Stimulated activated CD8-positive, alpha-beta memory T cell treated with anti-CD3 and anti-CD28 coated beads, Interleukin-7, amount 100 ng/mL, for 1 hour (primary cell): ENCODE measurements at places on chromosomes 11 and 22.

DNA sequence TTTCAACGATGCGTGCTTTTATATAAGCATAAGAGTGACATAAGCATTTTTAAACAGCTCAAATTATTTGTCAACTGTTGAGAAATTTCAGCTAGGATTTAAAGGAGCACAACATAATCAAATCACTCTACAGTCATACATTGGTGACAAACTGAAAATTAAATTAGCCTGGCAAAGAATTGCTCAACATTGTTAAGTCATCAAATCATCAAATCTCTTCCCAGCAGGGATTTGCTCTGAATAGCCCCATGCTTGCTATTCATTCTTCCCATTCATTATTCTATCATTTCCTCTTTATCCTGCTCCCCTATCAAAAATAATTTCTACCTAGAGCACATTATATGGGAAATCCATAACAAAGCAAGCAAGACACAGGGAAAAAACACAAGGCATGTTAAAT is 198.7 kb upstream of the LUZP2 start:
- DNase-seq, result no peak

DNA sequence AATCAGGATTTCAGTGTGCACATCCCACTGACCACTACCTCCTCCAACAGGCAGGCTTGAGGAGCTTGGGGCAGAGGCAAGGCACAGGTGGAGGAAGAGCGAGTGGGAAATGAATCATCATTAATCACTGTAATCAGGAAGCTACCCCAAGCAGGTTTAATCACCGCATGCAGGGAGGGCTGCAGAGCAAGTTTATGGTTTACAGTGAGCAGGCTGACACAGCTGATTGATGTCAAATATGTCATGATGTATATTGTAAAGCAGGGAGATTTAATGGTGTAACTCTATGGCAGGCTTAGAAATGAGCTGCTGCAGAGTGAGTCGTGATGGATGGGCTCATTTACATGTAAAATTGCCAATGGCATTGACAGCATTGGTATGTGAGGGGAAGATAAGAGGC is 441.0 kb downstream of the NTM start:
- no peak for DNase-seq

GRCh38 chr22:29147331-29147899 is 58.3 kb upstream of the EMID1 start:
- DNase-seq, result no peak

DNA sequence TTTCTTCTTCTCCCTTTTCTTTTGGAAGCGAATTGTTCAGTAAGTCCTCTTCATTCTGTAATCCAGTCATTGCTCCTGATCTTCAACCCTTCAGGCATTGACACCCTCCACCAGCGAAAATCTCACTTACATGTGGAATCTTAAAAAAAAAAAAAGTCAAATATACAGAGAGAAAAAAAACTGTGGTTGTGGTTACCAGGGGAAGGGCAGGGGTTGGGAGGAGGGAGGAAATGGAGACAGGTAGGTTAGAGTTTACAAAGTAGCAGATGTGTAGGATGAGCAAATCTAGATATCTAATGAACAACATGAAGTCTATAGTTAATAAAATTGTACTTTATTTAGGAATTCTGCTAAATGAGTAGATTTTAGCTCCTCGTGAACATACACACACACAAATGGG is 17.7 kb upstream of the TMEM123 start:
- DNase-seq, result no peak

DNA sequence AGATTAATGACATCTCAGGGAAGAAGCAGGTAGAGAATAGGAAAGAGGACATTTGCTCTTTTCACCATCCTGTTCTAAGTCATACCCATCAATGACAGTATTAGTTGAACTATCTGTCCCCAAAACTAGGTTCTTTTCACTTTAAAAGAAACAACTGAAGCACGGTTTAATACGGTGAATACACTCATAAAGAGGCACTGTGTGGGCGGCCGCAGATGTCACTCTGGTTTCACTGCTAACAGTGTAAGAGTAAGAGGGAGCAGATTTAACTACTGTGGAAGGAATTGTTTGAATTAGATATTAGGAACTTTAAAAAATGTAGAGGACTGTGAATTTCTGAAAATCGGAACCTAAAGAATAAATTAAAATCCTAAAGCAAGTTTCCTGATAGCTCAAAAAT is 49.5 kb downstream of the VSIG10L2 start:
- DNase-seq, result no peak

DNA sequence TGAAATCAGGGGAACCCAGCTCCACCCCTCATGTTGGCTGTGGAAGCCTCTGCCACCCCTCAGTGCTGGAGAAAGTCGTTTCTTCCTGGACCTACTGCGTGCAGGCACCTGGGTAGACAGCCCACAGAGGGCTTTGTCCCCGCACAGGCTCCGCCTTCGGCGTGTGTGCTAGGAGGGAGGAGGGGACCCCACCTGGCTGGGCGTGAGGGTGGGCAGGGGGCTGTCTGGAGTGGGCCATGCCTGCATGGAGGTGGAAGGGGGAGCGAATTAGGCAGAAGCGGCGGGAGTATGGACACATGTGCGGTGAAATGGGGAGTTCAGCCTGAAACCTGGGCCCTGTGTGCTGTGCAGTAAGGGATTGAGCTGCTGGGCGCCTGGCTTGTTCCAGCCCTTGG is 49.3 kb downstream of the FBLN1 start:
- no peak for DNase-seq

DNA sequence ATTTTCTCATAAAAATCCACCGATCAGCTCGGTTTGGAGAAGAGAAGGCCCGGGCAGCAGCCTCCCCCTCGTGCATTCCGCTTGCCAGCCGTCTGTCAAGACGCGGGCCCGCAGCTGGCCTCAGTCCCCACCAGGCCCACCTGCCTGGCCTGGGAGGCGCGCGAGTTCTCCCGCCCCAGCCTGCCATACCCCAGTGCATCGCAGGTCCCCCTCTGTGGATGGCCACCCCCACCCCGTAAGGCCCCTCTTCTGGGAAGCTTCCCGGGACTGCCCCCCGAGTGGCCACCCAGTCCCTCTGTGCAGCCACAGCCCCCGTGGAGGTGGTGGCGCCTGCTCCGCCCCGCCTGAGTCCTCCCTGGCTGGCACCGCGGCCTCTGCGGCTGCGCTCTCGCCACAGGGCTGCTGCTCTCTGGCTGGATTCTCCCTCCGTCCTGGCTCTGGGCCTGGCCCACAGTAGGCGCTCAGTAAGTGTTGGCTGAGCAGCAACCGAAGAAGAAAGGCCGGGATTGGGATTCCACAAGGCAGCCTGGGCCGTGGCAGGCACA is 74.0 kb upstream of the TCF20 start:
- no peak for DNase-seq

- DNase-seq, result peak; percentile 66
These were observed 15.9 kb downstream of the RHOG start for GRCh38 chr11:3824714-3825472.

- DNase-seq, result no peak
These were observed 134.7 kb downstream of the JRKL start for GRCh38 chr11:96524475-96524874.

DNA sequence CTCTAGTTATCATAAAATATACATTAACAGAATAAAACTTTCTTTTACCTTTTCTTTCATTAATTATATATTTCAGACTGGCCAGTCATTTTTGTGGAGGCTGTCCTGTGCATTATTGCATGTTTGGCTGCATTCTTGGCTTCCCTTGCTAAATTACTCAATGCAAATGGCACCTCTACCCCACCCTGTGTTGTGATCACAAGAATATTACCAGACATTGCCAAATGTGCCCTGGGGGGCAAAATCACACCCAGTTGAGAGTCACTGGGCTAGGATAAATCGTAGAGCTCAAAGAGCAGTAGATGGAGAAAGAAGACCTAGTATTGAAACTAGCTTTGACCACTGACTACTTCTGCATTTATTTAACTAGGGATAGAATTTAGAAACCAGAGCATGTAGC is 1257.8 kb upstream of the TENM4 start:
- no peak for DNase-seq

DNA sequence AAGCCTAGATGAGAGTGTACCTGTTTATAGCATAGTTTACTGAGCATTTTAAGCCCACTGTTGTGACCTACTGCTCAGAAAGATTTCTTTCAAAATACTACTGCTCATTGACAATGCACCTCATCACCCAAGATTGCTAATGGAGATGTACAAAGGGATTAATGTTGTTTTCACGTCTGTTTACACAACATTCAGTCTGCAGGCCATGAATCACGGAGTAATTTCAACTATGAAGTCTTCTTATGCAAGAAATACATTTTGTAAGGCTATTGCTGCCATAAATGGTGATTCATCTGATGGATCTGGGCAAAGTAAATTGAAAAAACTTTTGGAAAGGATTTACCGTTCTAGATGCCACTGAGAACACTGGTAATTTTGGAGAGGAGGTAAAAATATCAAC is 112.9 kb downstream of the KIF18A start:
- no peak for DNase-seq

- no peak for DNase-seq
These were observed 191.9 kb upstream of the DDI1 start for GRCh38 chr11:103844327-103845215.

- DNase-seq, result no peak
These were observed 41.0 kb downstream of the PAMR1 start for GRCh38 chr11:35484435-35484834.

- no peak for DNase-seq
These were observed 40.2 kb downstream of the LMO1 start for GRCh38 chr11:8223513-8223900.

GRCh38 chr11:105937331-105937730 is 84.7 kb downstream of the MSANTD4 start:
- no peak for DNase-seq

DNA sequence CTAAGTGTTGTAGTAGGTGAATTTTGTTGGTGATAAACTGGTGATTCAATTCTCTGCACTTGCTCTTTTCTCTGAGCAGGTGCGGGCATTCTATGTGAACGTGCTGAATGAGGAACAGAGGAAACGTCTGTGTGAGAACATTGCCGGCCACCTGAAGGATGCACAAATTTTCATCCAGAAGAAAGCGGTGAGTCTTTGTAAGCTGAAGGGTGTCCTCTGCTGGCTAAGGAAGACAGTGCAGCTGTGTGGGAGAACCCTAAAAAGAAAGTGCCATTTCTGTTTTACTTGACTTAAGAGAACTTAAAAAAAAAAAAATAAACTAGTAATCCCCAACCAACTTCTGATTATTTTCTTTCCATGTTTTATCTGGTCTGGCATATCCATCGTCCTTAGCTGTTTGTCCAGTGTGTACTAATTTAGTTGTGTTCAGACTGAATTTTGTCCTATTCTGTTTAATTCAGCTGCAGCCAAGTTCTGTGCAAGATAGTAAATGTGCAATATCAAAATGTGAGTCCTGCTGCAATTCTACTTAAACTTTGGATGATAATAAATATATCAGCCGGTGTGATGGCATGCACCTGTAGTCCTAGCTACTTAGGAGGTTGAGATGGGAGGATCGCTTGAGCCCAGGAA is 29.6 kb downstream of the CAT start:
- DNase-seq, result no peak

GRCh38 chr11:36699271-36699670 is 101.2 kb upstream of the RAG2 start:
- DNase-seq, result no peak

DNA sequence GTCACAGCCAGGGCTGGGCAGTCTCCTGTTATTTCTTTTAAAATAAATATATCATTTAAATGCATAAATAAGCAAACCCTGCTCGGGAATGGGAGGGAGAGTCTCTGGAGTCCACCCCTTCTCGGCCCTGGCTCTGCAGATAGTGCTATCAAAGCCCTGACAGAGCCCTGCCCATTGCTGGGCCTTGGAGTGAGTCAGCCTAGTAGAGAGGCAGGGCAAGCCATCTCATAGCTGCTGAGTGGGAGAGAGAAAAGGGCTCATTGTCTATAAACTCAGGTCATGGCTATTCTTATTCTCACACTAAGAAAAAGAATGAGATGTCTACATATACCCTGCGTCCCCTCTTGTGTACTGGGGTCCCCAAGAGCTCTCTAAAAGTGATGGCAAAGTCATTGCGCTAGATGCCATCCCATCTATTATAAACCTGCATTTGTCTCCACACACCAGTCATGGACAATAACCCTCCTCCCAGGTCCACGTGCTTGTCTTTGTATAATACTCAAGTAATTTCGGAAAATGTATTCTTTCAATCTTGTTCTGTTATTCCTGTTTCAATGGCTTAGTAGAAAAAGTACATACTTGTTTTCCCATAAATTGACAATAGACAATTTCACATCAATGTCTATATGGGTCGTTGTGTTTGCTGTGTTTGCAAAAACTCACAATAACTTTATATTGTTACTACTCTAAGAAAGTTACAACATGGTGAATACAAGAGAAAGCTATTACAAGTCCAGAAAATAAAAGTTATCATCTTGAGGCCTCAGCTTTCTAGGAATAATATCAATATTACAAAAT is 13.4 kb downstream of the OR51B4 start:
- no peak for DNase-seq

GRCh38 chr22:32309585-32310251 is 47.9 kb upstream of the RFPL3 start:
- no peak for DNase-seq

- no peak for DNase-seq
These were observed 1460.5 kb downstream of the TBC1D22A start for GRCh38 chr22:48222742-48223487.

GRCh38 chr11:9099617-9100016 is 8.2 kb upstream of the SCUBE2 start:
- DNase-seq, result no peak

DNA sequence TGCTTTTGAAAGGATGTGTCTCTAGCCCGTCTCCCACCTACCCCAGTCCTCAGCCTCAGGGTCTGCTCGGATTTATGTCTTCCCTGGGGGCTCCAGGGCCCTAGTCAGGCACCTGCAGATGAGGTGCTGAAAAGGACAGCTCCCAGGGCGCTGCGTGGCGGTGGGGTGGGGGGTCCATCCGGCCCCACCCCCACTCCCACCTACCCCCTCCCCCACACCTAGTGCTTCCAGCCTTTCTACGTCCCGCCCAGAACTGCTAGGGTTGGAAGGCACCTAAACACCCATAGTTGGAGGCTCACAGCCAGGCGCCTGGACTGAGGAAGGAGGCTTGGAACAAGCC is 1.4 kb upstream of the ROBO3 start:
- DNase-seq, result no peak

- no peak for DNase-seq
These were observed 4.4 kb upstream of the KRTAP5-9 start for GRCh38 chr11:71543866-71544265.

- DNase-seq, result no peak
These were observed 214.3 kb downstream of the NXPE2 start for GRCh38 chr11:114892381-114893197.

- DNase-seq, result no peak
These were observed 649 bp downstream of the MS4A15 start for GRCh38 chr11:60757231-60757800.

GRCh38 chr22:47613606-47614350 is 851.3 kb downstream of the TBC1D22A start:
- DNase-seq, result no peak
